ENCODE measurements at places on chromosomes 12 and 14. TPM values are rescaled to one million over a fixed set of nuclear protein-coding genes. Genes with fewer than 3 reads are reported as not detected.

- DNase-seq: no peak
- H3K27ac ChIP-seq: no peak overlapping the region
- peaks cover 6% of the 10 kb centered on the region for H3K4me1 ChIP-seq
- H3K27me3 ChIP-seq: peaks cover 22% of the 10 kb centered on the region
Measured at GRCh38 chr14:101707863-101708620, 53.5 kb upstream of the PPP2R5C start.

DNA sequence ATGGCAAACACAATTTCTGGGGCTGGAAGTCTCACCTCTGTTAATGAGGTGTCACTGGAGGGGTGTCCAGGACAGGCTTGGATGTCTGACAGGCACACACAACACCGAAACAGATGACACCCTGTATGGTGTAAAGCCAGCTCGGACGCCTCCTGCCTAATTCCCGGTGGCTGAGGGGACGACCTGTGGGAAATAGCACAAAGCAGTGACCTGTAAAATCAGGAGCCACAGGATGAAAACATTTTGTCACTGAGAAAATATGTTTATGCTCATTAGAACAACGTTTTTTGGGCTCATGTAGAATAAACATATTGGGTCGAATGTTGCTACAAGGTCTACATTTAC is 285.0 kb upstream of the RTL1 start:
- H3K27ac ChIP-seq: no peak overlapping the region
- H3K4me1 ChIP-seq: no peaks in the 10 kb centered on the region
- H3K4me3 ChIP-seq: no peak overlapping the region

MYF6 gene
- total RNA-seq: not detected

GRCh38 chr12:89161557-89161956 is 190.7 kb downstream of the DUSP6 start:
- H3K36me3 ChIP-seq: no peaks in the 10 kb centered on the region
- no peak overlapping the region for H3K4me3 ChIP-seq
- no peaks in the 10 kb centered on the region for H3K27me3 ChIP-seq
- H3K4me1 ChIP-seq: no peaks in the 10 kb centered on the region
- no peak overlapping the region for H3K27ac ChIP-seq

- no peak for DNase-seq
- no peak overlapping the region for H3K4me3 ChIP-seq
- peaks cover 18% of the 10 kb centered on the region for H3K36me3 ChIP-seq
- H3K27me3 ChIP-seq: no peaks in the 10 kb centered on the region
- no peaks in the 10 kb centered on the region for H3K4me1 ChIP-seq
Measured at GRCh38 chr14:31170411-31170810, 37.2 kb downstream of the HECTD1 start.

DNA sequence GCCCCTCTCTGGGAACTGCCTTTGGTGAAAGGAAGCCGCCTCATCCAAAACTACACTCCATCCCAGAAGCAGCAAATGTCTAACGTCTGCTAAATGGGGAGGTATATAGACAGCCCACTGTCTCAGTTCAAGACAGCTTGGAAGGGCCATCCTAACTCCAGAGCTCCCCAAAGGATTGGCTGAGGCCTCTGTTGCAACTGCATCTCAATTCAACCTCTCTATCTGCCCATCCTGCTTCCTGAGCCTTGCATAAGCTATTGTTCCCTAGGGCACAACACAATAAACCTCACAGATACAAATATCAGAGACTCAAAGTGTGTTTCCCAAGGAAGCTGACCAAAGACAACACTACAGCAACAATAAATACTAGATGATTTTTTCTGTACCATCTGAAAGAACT is 495.2 kb upstream of the SOX5 start:
- H3K4me3 ChIP-seq: no peak overlapping the region
- no peaks in the 10 kb centered on the region for H3K4me1 ChIP-seq
- no peaks in the 10 kb centered on the region for H3K27me3 ChIP-seq
- no peak overlapping the region for H3K27ac ChIP-seq
- H3K36me3 ChIP-seq: no peaks in the 10 kb centered on the region

FLVCR2 gene
- total RNA-seq: 7.1 TPM

DNA sequence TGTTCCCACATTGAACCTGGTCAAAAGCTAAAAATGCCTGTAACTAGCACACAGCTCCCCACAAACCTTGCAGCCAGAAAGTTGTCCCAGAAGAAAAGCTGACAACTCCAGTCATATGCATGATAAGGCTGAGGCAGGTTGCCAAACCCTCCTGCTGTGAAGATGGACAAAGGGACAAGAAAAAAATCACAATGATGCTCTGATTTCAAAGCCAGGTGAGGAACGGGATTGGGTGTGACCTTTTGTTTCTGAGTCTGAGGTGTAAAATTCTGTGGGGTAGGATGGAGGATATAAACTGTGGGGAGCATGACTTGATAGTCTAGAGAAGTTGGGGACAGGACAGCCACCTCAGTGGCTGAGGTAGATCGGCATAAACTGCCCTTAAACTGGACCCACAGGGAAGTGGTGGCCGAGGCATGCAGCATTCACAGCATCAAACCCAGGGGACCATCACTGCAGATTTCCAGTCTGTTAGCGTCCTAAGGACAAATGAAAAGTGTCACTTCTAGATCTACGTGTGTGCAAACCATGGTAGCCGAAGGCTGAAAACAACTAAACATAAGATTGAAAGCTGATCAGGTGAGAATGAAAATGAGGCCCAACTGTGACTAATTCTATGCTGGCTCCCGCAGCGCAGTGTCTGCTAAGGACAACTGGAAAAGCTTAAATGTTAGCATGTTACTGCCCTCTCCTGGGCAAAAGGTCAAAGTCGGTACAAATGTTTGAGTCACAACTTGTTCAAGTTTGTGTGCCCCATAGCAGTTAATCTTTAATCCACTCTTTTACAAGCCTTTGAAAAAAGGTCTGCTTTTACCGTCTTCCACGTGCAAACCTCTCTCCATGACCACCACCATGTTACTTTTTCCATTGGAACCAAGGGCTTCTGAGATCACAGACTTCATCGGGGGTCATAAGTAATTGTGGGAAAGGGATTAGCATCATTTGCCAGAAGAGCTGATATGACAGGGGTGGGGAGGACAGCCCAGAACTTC is 39.8 kb downstream of the GRIN2B start:
- peak; percentile 62 for DNase-seq
- H3K36me3 ChIP-seq: no peaks in the 10 kb centered on the region
- peak overlapping the region; percentile 45 for H3K4me3 ChIP-seq

AICDA gene
- not detected for total RNA-seq

ADAM21 gene
- not detected for total RNA-seq

- peaks cover 5% of the 10 kb centered on the region for H3K36me3 ChIP-seq
- no peak for DNase-seq
- H3K4me1 ChIP-seq: no peaks in the 10 kb centered on the region
- H3K27me3 ChIP-seq: no peaks in the 10 kb centered on the region
- H3K4me3 ChIP-seq: no peak overlapping the region
Measured at GRCh38 chr14:64947710-64948611, 5.4 kb upstream of the GPX2 start.

DNA sequence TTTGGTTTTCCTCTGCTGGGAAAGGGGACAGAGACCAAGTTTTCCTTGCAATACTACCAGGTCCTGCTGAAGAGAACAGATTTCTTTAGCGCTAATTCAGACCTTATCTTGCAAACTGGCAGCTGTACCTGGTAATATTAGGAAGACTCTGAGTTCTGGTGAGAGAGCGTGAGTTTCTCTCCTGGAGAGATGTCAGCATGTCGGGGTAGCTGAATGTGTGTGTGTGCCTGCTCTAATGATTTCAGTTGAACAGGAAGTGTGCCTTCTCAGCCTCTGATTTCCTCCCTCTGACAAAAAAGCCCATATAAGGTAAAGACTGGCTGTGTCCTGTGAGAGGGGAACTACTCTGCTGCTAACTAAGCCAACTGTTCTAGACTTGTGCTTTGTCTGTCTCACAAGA is 10.3 kb upstream of the ERP27 start:
- peak overlapping the region; percentile 30 for H3K27ac ChIP-seq
- H3K4me3 ChIP-seq: no peak overlapping the region

CLEC12A gene
- not detected for total RNA-seq

DNA sequence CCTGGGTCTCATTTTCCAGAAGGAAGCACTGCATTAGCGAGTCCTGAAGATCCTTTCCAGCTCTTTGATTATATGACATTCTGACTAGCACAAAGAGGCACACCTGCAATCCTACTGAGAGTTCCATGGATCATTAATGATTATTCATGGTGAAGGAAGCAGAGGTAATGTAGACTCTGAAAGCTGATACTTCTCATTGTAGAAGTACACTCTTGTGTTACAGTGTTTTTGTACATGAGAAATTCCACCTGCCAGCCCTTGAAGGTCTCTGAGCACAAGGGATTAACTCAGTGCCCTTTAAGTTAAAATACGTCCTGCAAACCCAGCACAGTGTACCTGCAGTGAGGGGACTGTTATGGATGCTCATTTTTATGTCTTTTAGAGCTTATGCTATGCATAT is 558.8 kb upstream of the FBXO33 start:
- H3K4me1 ChIP-seq: no peaks in the 10 kb centered on the region
- no peak for DNase-seq
- no peak overlapping the region for H3K27ac ChIP-seq
- no peaks in the 10 kb centered on the region for H3K36me3 ChIP-seq

GRCh38 chr14:96176275-96176674 is 28.4 kb upstream of the BDKRB2 start:
- H3K27me3 ChIP-seq: no peaks in the 10 kb centered on the region
- H3K4me1 ChIP-seq: no peaks in the 10 kb centered on the region
- no peaks in the 10 kb centered on the region for H3K36me3 ChIP-seq

OR11H12 gene
- not detected for total RNA-seq

DNA sequence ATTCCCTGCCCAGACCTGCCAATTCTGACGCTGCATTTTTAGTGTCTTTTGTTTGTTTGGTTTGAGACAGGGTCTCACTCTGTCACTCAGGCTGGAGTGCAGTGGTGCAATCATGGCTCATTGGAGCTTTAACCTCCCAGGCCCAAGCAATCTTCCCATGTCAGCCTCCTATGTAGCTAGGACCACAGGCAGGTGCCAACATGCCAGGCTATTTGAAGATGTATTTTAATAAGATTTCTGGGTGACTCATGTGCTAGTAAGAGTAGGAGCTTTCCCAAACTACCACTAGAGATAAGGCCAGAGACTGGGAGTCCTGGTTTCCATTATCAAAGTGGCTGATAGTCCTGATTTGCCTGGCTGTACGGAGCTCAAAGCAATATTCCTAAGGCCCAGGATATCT is 693.3 kb downstream of the MED13L start:
- H3K4me1 ChIP-seq: no peaks in the 10 kb centered on the region
- no peak overlapping the region for H3K27ac ChIP-seq
- no peaks in the 10 kb centered on the region for H3K36me3 ChIP-seq
- H3K27me3 ChIP-seq: no peaks in the 10 kb centered on the region
- DNase-seq: no peak
- no peak overlapping the region for H3K4me3 ChIP-seq

DNA sequence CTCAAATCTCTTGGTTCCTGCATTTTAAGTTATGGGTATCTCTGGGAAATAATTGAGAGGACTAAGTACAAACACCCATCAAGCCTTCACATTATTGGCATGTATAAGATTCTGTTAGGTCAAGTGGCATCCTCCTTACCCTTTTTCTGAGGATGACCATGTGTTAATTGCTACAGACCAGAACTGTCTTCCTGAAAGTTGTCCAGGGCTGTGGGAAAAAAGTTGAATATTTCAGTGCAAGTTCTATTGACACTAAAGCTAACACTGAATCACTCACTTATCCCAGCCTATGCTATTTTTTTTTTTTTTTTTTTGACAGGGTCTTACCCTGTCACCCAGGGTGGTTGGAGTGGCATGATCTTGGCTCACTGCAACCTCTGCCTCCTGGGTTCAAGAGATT is 130.1 kb upstream of the HIF1A start:
- DNase-seq: no peak
- H3K27ac ChIP-seq: no peak overlapping the region
- no peaks in the 10 kb centered on the region for H3K27me3 ChIP-seq

PHLDA1 gene
- total RNA-seq: 19.8 TPM

OR2AP1 gene
- not detected for total RNA-seq

DNA sequence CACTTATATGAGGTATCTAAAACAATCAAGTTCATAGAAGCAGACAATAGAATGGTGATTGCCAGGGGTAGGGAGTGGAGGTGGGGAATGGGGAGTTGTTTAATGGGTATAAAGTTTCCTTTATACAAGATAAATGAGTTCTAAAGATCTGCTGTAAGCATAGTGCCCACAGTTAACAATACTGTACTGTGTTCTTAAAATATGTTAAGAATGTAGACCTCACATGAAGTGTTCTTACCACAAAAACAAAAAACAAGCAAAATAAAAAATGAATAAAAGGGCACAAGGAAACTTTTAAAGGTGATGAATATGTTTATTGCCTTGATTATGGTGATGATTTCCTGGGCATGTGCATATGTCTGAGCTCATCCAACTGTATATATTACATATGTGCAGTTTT is 211.8 kb downstream of the MSRB3 start:
- no peaks in the 10 kb centered on the region for H3K36me3 ChIP-seq
- no peak for DNase-seq
- H3K4me1 ChIP-seq: no peaks in the 10 kb centered on the region

DNA sequence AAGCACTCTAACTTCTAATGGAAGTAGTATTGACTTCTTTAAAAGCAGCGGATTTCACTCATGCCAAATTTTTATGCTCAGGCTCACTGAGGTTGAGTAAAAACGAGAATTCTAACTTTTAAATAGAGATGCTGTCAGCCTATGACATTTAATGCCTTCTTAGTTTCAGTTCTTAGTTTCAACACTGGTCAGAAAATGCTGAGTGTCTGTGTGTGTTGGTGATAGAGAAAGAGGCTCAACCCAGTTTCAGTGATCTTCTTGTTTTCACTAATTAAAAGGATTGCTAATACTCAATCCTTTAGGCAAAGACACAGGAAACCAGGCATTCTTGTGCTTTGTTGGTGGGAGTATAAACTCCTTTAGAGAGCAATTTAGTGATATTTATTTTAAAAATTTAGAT is 31.0 kb downstream of the PEBP1 start:
- H3K27ac ChIP-seq: no peak overlapping the region

DNA sequence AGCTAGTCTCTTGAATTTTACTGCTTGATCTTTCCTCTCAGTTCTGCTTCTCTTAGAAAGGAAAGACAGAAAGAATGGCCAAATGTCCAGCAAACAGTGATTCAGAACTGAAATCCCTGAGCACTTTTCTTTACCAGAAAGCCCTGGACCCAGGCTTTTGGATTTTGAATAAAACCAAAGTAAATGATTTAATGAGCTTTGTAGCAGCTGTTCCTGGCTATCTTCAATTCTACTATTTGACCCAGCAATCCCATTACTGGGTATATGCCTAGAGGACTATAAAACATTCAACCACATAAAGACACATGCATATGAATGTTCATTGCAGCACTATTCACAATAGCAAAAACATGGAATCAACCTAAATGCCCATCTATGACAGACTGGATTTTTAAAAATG is 187.2 kb downstream of the PRKD1 start:
- H3K27me3 ChIP-seq: no peaks in the 10 kb centered on the region
- H3K4me1 ChIP-seq: no peaks in the 10 kb centered on the region
- no peak for DNase-seq
- no peaks in the 10 kb centered on the region for H3K36me3 ChIP-seq

LIN7A gene
- total RNA-seq: 17.8 TPM

RTL1 gene
- not detected for total RNA-seq

- peaks cover 9% of the 10 kb centered on the region for H3K4me1 ChIP-seq
- no peaks in the 10 kb centered on the region for H3K36me3 ChIP-seq
- no peak overlapping the region for H3K27ac ChIP-seq
- H3K27me3 ChIP-seq: no peaks in the 10 kb centered on the region
- H3K4me3 ChIP-seq: no peak overlapping the region
Measured at GRCh38 chr12:69042970-69043369, 110.0 kb upstream of the CPM start.
